NCI-H1436 (cell line): ENCODE measurements at places on chromosomes 2 and 18.
A peak's percentile ranks its signal among the peaks of the same experiment; 100 is the strongest.

DNA sequence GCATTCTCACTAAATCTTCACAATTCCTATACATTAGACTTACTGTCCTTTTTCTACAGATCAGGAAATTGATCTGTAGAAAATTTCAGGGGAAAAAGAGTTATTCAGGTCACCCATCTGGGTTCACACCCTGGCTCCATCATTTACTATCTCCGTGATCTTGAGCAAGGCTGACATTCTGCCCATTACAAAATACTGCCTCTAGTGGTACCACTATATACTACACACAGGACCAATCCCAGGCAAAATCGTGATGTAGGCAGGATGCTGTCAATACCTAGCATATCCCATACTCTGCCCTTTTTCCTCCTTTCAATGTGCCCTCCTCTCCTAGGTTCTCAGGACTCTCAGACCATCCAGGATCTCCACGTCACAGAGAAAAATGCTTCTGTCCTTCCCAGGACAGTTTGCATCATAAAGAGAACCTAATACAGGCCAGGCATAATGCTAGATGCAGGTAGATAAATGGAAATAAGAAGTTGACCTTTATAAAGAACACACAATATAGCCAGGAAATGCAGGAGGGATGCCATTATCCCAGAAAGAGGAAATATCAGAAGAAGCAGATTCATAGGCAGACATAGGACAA lies 101.9 kb downstream of the CDH20 start:
- DNase-seq, result peak; percentile 18

GRCh38 chr2:98793275-98793674 lies 62.3 kb upstream of the MGAT4A start:
- no peak for DNase-seq

- no peak for DNase-seq
Observed at GRCh38 chr2:214379227-214379626, 31.6 kb upstream of the VWC2L start.

GRCh38 chr2:145226901-145227300 lies 707.0 kb upstream of the ZEB2 start:
- DNase-seq, result no peak

DNA sequence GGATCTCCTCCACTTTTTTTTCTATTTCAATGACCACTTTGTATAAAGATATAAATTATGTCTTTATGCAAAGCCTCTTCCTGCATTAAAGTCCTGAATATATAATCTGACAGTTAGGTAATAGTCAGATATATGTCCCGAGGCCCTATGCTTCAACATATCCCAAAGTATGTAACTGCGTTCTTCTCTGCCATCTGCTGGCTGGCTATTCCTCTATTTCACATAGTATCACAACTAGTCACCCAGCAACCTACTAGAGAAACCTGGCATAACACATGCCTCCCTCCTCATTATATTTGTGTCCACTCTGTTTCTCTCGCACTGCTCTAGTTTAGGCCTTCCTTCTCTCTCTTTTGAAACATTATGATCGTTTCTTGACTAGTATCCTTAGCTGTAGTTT lies 640.8 kb downstream of the DPP10 start:
- DNase-seq, result no peak

- DNase-seq, result no peak
Observed at GRCh38 chr2:84160453-84160852, 298.6 kb downstream of the SUCLG1 start.

DNA sequence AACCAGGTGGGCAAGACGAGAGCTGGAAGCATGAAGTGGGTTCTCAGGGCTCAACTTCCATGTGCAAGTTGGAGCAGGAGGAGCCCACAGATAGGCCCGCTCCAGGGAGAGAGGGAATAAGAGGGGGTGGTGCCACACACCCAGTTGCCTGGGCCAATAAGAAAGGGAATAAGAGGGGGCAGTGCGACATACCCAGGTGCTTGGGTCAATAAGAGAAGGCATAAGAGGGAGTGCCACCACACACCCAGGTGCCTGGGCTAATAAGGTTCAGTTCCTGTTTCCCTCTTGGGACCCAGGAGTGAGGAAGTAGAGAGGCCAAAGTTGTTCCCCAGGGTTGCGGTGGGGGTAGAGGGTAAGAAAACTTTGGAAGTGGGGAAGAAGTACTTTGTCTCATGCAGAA lies 127.5 kb downstream of the LAMA3 start:
- no peak for DNase-seq

DNA sequence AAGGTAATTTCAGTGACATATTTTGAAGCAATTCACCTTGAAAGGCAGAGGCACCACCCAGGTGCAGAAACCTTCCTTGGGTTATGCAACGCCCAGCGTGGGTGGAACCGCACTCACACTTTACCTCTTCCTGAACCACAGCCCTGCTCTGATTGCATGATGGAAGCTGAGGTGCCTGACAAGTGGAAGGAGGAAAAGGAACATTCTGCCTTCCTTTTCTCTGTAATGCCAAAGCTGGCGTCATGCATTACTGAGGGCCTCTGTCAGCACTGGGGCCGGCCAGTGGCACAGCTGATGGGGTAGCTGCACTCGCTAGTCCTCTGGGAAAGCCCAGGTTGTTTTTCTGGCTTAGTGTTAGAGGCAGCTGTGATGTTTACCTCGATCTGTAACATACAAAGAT lies 266.5 kb downstream of the NEDD4L start:
- no peak for DNase-seq
